ENCODE measurements at places on chromosomes 13 and 19. TPM values are rescaled to one million over a fixed set of nuclear protein-coding genes. Genes with fewer than 3 reads are reported as not detected.

Gene MYO1F
- 0.33 TPM for total RNA-seq

DNA sequence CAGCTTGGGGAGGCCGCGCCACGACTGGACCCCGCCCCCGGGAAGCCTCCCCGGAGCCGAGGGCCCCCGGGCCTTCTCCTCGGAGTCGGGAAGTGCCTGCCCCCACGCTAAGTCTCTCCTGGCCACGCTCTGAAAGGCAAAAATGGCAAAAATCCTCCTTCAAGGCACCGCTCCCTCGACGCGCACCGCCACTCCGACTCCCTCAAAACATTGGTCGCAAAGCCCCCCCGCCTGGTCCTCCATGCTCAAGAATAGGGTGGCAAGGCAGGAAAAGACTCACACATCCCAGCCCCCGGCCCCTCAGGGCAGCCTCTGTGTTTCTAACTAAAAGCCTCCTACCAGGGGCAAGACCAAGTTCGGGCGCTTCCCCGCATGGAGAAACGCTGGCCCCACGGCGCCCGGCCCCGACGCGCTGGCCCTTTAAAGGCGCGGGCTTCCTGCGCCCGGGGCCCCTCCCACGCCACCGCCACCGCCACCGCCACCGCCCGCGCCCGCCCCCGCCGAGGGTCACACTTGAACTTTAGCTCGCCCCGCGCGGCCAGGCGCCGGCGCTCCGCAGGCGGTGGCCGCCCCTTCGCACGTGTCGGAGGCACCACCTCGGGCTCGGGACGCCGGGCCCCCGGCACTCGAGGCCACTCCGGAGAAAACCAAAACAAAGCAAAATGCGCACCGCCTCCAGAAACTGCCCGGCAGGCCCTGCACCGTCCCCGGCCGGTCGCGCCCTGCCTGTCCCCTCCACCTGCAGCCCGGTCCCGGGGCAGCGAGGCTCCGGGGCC, 1.9 kb downstream of the FOXO1 start:
- DNase-seq: no peak

Gene FBXO27
- total RNA-seq: 443 TPM

Gene ERICH6B
- not detected for total RNA-seq

- DNase-seq: no peak
Measured at GRCh38 chr13:31627097-31627845, 112.1 kb upstream of the RXFP2 start.

DNA sequence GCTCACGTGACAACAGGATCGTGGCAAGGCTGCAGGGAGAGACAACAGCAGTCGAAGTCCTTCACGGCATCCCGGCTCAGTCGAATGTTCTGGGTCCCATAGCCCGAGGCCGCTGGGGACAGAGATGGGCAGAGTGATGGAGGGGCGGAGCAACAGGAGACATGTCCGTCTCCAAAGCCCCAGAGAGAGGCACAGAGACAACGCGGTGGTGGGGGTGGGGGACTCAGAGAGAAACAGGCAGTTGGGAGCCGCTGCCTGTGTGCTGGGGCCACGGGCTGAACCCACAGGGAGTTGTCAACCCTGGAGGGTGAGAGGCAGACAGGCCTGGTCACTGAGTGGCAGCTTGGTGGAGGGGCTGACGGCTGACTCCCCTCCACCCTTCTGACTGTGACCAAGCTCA, 20.4 kb downstream of the NOSIP start:
- no peak for DNase-seq

Gene NLRP5
- not detected for total RNA-seq

Gene ZNF440
- total RNA-seq: 12.9 TPM

DNA sequence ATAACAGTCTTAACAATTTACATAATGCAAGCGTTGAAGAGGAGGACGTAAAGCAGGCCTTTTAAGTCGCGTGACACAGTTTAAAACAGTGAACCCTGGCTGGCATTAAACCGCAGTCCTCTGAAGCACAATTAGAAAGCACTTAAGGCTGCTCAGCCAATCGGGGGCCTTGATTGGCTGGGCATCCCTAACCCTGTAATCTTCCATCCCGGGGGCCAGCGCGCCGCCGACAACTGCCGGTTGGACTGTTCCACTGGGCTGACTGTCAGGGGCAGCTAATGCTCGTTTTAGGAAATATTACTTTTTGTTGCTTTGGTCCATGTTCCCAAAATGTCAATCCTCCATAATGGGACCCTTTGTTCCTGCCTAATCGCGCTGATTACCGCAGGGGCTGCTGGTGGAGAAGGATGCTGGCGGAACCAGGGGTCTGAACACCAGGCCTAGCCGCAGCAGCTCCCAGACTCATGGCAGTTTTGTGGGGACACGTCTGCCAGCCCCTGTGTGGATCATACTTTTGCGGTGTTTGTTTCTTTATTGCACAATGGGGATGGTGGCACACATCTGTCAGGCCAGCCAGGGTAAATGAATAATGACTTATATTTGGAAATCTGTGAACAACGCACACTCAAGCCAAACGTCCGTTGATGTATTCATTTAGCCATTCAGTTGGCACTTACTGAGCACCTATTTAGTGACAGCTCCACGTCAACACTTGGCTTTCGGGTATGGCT, 127.1 kb upstream of the SPACA7 start:
- no peak for DNase-seq

Gene GAS6
- total RNA-seq: 28.1 TPM

Gene NLRP9
- not detected for total RNA-seq

DNA sequence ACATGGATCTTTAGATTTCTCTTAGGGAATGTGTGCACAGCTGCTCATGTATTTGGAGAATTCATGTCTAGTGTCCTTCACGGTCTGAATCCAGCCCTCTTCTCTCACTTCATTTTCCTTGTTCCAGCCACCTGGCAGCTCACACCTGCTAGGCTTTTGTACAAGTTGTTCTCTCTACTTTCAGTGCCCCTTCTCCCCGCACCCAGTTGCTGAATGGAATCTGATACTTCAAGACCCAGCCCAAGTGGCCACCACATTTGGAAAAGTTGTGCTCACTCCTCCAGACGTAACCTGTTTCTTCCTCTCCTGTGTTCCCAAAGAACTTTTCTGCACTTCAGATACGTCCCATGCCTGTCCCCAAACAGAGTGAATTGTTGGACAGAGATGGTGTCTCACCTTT, 235.6 kb downstream of the SHISA2 start:
- DNase-seq: no peak

GRCh38 chr13:32726374-32727037, 140.3 kb downstream of the PDS5B start:
- DNase-seq: no peak

GRCh38 chr13:31521435-31521834, 217.9 kb upstream of the RXFP2 start:
- DNase-seq: no peak

- no peak for DNase-seq
Measured at GRCh38 chr13:31380715-31381114, 180.9 kb downstream of the B3GLCT start.

- DNase-seq: no peak
Measured at GRCh38 chr19:29603308-29603707, 2.8 kb upstream of the POP4 start.

DNA sequence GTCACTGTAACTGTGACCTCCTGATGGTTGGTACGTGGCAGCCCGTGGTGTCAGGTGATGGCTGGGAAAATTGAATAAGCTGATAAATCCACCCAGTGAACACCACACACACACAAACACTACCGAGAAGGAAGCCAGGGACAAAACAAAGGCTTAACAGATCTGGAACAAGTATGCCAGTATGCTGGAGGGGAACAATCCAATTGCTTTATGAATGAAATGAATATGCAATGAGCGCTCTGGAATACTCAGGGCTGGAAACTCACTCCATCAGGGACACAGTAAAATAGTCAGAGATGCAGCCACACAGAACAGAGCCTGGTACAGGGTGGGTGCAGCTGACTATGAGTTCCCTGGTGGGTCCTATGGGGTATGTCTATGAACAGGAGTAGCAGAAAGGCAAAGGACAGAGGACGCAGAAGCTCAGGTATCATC, 16.7 kb downstream of the TMTC4 start:
- no peak for DNase-seq

- DNase-seq: no peak
Measured at GRCh38 chr13:60617991-60618733, 221.1 kb downstream of the TDRD3 start.

Gene ZNF729
- total RNA-seq: not detected

Gene HRC
- 0.13 TPM for total RNA-seq

Gene ZNF490
- total RNA-seq: 7.0 TPM

GRCh38 chr13:49859560-49859959, 67.1 kb upstream of the KPNA3 start:
- DNase-seq: no peak

Data from Panc1 (cell line).